ENCODE measurements at places on chromosomes 5 and 9.

- DNase-seq: peak; percentile 23
These were observed 486.7 kb downstream of the RAB3C start for GRCh38 chr5:59069438-59070079.

- DNase-seq: no peak
These were observed 5.4 kb downstream of the RGS3 start for GRCh38 chr9:113468716-113469448.

DNA sequence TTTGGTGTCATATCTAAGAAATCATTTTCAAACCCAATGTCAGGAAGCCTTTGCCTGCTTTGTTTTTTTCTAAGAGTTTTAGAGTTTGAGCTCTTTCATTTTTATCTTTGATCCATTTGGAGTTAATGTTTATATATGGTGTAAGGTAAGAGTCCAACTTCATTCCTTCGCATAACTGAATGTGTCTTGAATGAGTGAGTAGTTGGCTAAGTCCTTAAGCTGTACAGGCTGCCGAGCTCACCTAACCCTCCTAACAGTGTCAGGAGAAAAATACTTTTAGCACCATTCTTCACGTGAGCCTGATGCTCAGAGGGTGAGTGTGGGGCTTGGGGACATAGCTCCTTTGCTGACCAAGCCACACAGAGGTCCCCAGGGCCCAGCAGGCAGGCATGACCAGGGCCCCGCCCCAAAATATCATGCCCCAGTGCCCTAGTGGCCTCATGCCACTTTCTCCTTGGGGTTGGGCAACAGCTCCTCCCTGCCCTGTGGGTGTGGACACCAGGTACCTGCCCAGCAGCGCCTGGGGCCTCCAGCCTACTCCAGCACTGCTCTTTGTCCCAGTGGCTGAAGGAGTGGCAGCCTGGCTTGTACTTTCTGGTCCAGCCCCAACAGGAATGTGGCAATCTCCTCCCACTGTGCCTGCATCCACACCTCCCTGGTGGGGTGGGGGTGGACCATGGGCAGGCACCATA is 17.2 kb downstream of the PPARGC1B start:
- peak; percentile 96 for DNase-seq

- DNase-seq: no peak
These were observed 28.2 kb downstream of the LPCAT1 start for GRCh38 chr5:1495525-1495897.

GRCh38 chr9:134669399-134669955 is 27.9 kb downstream of the COL5A1 start:
- no peak for DNase-seq

DNA sequence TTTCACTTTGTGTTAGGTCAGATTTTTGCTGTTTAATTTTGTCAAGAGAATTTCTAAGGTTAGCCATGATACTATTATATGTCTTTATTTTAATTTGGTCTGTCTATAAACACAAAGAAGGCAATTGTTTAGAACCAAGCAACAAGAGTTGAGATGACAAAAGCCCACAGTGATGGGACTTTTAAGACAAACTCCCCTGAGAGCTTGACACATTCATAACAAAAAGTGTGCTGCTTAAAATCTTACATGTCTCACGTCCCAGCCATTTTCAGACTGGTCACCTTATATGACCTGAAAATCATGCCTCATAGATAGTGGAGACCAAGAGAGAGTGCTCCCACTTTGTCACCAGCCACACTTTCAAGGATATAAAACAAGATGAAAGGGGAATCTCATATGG is 21.6 kb upstream of the NNT start:
- DNase-seq: no peak

- DNase-seq: no peak
These were observed 3.0 kb downstream of the RAD23B start for GRCh38 chr9:107286057-107286456.

GRCh38 chr5:10619649-10620048 is 55.8 kb downstream of the ANKRD33B start:
- no peak for DNase-seq

DNA sequence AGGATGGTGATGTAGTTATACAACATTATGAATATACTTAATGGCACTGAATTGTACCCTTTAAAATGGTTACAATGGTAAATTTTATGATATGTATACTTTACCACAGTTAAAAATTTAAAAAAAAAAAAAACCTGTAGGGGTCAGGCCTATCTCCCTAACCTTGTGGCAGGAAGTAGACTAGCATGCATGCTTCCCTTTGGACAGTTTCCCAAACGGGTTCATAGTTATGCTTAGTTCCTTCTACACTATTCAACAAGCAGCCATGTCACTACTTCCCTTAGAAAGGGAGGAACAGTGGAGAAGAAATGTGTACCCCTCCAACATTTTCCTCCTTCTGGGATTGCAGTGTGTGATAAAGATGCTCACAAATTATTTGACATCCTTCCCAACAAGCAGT is 32.5 kb downstream of the IDNK start:
- DNase-seq: no peak

GRCh38 chr5:10629682-10630081 is 65.8 kb downstream of the ANKRD33B start:
- DNase-seq: no peak
